ENCODE measurements at places on chromosomes 3 and 15.

- DNase-seq = peak; percentile 25
These were observed 227.1 kb downstream of the RPLP1 start for GRCh38 chr15:69679623-69680228.

GRCh38 chr3:180447136-180447535 lies 154.8 kb upstream of the TTC14 start:
- no peak for DNase-seq

DNA sequence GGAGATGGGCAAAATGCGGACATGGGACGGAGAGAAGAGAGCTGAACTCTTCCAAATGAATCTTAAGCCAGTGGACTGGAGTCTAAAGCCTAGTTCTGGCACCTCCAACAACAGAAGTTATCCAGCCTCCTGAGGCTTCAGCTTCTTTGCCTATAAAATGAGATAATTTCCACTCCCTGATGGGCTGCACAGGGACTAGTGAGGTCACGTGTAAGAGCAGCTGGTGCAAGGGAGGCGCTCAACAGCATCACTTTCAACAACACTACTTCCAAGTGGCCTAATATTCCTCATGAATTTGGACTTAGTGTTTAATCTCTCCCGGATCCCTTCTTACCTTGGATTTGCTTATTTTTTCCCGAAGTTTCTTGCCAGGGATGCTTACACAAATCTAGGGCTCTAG lies 8.7 kb downstream of the CXCR6 start:
- DNase-seq = no peak

GRCh38 chr3:108437439-108437838 lies 73.0 kb downstream of the MYH15 start:
- DNase-seq = no peak

GRCh38 chr15:66779331-66780009 lies 77.4 kb downstream of the SMAD6 start:
- no peak for DNase-seq

GRCh38 chr3:35640190-35641165 lies 1.2 kb downstream of the ARPP21 start:
- DNase-seq = no peak

GRCh38 chr15:81265944-81266775 lies 57.8 kb downstream of the STARD5 start:
- DNase-seq = peak; percentile 76

- no peak for DNase-seq
These were observed 21.9 kb downstream of the PIK3CB start for GRCh38 chr3:138812806-138813205.

GRCh38 chr3:134029734-134030378 lies at the start of gene SLCO2A1:
Gene SLCO2A1, minus strand, starts transcription at chr3:134029925. Its CDS starts 123 bp downstream, at chr3:134029802.
- no peak for DNase-seq

DNA sequence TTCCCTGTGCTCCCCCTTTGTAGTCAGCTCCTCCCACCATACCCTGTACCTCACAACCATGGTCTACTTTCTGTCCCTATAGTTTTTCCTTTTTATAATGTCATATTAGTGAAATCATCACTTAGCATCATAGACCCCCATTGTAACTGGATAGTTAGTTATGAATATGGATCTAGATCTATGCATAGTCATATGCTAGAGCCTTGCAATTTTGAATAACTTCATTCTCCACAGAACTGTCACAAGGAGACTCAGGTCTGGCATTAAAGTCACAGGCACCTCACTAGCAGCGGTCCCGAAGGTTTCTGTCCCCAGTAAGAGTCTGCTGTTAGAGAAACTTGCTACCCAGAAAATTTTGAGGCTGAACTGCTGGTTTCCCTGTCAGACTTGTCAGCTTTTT lies 102.0 kb upstream of the NUDT16 start:
- no peak for DNase-seq

GRCh38 chr3:114011059-114011797 lies 45.1 kb downstream of the CCDC191 start:
- no peak for DNase-seq

GRCh38 chr3:11391174-11391879 lies 119.1 kb downstream of the ATG7 start:
- DNase-seq = no peak

- no peak for DNase-seq
These were observed 231.4 kb downstream of the ROBO2 start for GRCh38 chr3:77271306-77271705.

GRCh38 chr15:77865106-77865610 lies 212.4 kb downstream of the TBC1D2B start:
- no peak for DNase-seq

GRCh38 chr3:132268956-132269355 lies 48.3 kb upstream of the ACP3 start:
- DNase-seq = no peak

GRCh38 chr15:95742836-95743235 lies 587.7 kb upstream of the NR2F2 start:
- no peak for DNase-seq

GRCh38 chr15:30930422-30930821 lies 26.7 kb downstream of the FAN1 start:
- DNase-seq = no peak

Data from CD4-positive, alpha-beta T cell (primary cell).